ENCODE measurements at places on chromosomes 5 and 9. TPM values are rescaled to one million over a fixed set of nuclear protein-coding genes. Genes with fewer than 3 reads are reported as not detected.
A peak's percentile ranks its signal among the peaks of the same experiment; 100 is the strongest.

GRCh38 chr5:181218795-181219124, 4.3 kb upstream of the TRIM41 start:
- H3K36me3 ChIP-seq = no peaks in the 10 kb centered on the region
- no peak for DNase-seq
- peak overlapping the region; percentile 46 for H3K4me3 ChIP-seq
- H3K27me3 ChIP-seq = no peaks in the 10 kb centered on the region
- H3K27ac ChIP-seq = peak overlapping the region; percentile 66

CARTPT gene
- total RNA-seq = not detected

GRCh38 chr5:143405063-143405848, 1.8 kb upstream of the NR3C1 start:
- H3K27me3 ChIP-seq = no peaks in the 10 kb centered on the region
- no peaks in the 10 kb centered on the region for H3K36me3 ChIP-seq
- H3K4me3 ChIP-seq = peak overlapping the region; percentile 95
- peaks cover 24% of the 10 kb centered on the region for H3K4me1 ChIP-seq
- H3K27ac ChIP-seq = peak overlapping the region; percentile 98

- DNase-seq = no peak
- no peaks in the 10 kb centered on the region for H3K27me3 ChIP-seq
- H3K4me1 ChIP-seq = no peaks in the 10 kb centered on the region
- H3K36me3 ChIP-seq = no peaks in the 10 kb centered on the region
- no peak overlapping the region for H3K4me3 ChIP-seq
- no peak overlapping the region for H3K27ac ChIP-seq
These were observed 20.9 kb upstream of the DPYSL3 start for GRCh38 chr5:147530530-147531389.

PCDHGA2 gene
- 2.6 TPM for total RNA-seq

DNA sequence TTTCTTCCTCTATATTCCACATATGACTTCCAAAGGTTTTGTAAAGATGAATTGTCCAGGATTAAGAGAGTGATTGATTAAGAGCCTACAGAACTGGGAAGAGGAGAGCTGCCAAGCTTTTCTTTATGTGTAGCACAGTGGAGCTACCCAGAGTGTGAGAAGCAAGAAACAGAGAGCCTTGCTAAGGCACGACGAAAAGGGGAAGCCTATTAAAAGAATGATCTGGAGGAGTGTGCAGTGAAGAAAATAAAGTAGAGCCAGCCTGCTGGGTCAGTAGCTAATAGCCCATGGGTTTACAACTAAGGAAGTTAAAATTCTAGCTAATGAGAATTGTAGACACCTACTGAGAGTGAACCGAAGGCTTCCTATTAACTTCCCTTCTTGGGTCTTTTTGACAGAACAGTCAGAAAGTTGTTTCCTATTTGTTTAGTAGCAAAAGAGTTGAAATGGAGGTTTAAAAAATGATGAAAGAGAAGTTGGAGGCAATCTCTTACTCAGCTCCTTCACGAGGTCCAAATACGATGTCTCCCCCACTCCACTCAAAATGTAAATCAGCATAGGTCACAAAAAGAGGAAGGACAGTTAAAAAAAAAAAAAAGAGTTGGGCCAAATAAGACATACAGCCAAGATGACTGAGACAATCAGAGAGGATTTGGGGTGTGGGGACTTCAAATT, 957 bp upstream of the PRR16 start:
- H3K4me3 ChIP-seq = no peak overlapping the region
- no peak overlapping the region for H3K27ac ChIP-seq
- H3K36me3 ChIP-seq = no peaks in the 10 kb centered on the region
- H3K4me1 ChIP-seq = peaks cover 27% of the 10 kb centered on the region

IFNA13 gene
- total RNA-seq = not detected

- no peak for DNase-seq
- H3K27ac ChIP-seq = no peak overlapping the region
- peaks cover 17% of the 10 kb centered on the region for H3K4me1 ChIP-seq
- H3K4me3 ChIP-seq = no peak overlapping the region
- H3K27me3 ChIP-seq = no peaks in the 10 kb centered on the region
These were observed 33.9 kb downstream of the PTBP3 start for GRCh38 chr9:112299514-112299913.

- H3K4me1 ChIP-seq = peaks cover 3% of the 10 kb centered on the region
- no peaks in the 10 kb centered on the region for H3K27me3 ChIP-seq
- DNase-seq = no peak
- no peak overlapping the region for H3K4me3 ChIP-seq
- no peak overlapping the region for H3K27ac ChIP-seq
- H3K36me3 ChIP-seq = no peaks in the 10 kb centered on the region
These were observed 76.8 kb downstream of the TMEM167A start for GRCh38 chr5:83000428-83000827.

SYK gene
- total RNA-seq = 26.4 TPM

- no peak overlapping the region for H3K4me3 ChIP-seq
- no peaks in the 10 kb centered on the region for H3K27me3 ChIP-seq
- H3K27ac ChIP-seq = no peak overlapping the region
These were observed 23.9 kb downstream of the RORB start for GRCh38 chr9:74521009-74521408.

Measured in suprapubic skin (tissue), 4 donors.